Activated CD8-positive, alpha-beta memory T cell treated with anti-CD3 and anti-CD28 coated beads for 1 hour (primary cell): ENCODE measurements at places on chromosomes 13 and 19.

DNA sequence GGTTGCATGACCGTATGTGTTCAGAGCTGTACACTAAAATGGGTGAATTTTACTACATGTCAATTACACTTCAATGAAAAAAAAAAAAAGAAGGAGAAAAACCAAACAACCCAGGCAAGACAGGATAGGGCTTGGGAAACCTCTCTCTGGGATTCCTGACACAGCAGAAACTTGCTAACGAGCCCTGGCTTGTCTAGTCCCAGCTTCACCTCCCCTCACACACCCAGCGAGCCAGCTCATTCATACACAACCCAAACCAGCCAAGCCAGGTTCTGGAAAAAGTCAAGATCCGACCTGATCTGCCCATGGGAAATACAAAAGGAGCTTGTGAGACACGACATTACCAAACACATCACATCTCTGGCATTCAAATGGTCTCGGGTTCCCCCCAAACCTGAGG, 3.7 kb upstream of the TECR start:
- DNase-seq: no peak

DNA sequence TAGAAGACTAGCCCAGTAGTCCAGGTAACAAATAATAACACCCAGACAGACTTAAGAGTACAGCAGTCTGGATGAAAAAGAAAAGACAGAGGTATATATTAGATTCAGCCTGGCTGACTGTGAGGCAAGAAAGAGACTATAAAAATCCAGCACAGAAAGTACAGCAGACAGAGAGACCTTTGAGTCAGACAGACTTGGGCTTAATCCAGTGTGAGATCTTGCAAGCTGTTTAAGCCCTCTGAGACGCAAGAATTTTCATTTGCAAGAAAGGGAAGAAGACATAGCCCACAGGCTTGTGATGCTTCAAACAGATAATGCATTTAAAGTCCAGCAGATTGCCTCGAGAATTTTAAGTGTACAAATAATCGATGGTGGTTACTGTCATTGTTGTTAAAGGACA, 471.4 kb downstream of the LIG4 start:
- no peak for DNase-seq

DNA sequence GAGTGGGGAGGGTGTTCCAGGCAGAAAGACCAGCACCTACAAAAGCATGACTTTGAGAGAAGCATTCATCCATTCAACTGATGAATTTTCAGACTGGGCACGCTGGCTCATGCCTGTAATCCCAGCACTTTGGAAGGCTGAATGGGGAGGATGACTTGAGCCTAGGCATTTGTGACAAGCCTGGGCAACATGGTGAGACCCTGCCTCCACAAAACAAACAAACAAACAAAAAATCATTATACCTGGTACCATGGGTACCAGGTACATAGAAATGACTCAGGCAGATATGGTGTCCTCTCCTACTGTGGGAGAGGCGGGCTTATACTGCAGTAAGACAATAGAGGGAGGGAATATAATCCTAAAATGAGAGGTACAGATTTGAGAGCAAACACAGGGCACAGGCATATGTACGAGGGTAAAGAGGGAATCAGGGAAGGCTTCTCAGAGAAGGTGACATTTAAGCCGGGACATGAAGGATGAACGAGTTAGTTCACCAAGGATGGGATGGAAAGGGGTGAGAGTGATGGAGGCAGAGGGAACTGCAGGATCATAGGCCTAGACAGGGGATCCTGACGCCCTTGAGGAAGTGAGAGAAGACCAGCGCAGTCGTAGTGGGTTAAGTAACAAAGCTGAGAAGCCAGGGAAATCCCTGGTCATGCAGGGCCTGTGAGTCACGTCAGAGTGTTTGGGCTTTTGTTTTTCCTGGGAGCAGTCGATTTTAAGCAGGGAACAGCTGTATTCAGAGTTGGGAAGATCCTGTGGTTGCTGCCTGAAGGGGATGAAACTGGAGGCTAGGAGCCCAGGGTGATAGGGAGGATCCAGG, 2.9 kb downstream of the CYP2S1 start:
- DNase-seq: no peak

DNA sequence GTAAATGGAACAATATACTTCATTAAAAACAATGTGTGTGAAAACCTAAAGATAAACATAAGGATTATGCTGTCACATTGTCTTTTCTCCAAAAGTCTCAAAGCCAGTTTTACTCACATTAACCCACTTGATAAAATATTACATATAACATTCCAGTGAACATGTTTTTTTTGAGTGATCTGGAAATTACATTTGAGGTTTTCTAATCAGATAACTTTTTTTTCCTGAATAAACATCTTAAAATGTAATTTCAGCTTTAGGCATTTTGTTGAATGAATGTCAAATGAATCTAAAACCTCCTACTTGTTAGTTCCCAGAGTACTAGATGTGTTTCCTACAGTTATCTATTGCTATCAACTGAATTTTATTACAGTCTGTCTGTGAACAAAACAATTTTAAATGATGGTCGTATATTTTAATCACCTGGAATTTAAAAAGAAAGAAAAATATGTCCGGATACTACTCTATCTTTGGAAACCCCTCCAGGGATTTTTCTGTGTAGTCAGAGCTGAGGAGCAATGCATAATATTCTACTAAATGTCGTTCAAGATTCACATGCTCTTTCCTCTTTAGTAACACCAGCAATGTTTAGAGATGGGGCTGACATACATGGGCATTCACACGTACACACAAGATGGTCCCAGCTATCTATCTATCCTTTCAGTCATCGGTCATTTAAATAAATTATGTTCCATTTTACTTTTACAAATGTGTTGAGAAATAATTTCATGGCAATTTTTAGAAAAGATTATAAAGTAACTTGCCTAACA, 283.9 kb downstream of the KLF12 start:
- no peak for DNase-seq

GRCh38 chr19:10669246-10669645, 15.1 kb downstream of the ILF3 start:
- no peak for DNase-seq

DNA sequence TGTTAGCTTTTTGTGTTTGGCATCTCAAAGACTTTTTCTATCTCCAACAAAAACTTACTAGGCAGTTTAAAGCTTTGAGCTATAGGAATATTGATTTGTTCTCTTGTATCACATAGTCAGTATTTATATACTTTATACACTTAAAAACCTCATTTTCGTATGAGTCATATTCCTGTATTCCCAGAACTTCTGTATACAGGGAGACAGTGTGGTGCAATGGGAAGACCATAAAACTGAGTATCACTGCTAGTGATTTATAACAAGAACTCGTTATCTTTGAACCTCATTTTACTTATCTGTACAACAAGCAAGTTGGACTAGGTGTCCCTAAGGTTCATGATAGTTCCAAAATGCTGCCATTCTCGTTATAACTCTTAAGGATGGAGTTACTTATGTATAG, 6.3 kb downstream of the GPR180 start:
- no peak for DNase-seq

- no peak for DNase-seq
Measured at GRCh38 chr19:48368936-48369335, 4.8 kb downstream of the SYNGR4 start.

- DNase-seq: no peak
Measured at GRCh38 chr13:59946944-59947343, 216.8 kb downstream of the DIAPH3 start.
